Umbilical cord (tissue), 2 donors: ENCODE measurements at places on chromosomes 3 and 15.
A peak's percentile ranks its signal among the peaks of the same experiment; 100 is the strongest.

DNA sequence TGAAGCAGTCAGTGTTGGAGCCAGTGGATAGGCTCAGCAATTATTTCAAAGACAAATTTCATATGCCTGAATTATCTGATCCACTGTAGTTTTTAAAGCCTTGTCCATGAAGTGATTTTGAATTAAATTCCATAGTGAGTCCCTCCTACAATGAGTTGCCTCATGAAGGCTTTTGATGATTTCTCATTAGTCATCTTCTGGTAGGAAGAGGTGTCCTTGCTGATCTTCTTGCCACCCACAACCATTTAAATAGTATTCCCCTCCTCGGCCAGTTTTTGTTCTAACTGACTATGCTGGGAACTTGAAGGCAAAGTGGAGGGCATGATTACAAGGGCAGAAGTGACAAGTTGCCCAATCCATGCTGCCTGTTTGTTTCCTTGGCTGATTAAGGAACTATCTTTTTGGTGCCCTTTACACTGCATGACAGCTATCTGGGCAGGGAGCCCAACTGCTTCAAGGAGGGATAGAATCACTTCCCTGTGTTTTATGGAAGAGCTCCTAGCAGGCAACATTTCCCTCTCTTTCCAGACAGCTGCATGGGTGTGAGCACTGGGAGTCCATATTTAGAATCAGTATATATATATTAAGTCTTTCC, 617.5 kb downstream of the ZPLD1 start:
- peak; percentile 70 for DNase-seq

- DNase-seq: no peak
Measured at GRCh38 chr15:56931639-56932508, 13.4 kb downstream of the TCF12 start.

GRCh38 chr15:70308011-70308734, 210.5 kb upstream of the TLE3 start:
- no peak for DNase-seq

DNA sequence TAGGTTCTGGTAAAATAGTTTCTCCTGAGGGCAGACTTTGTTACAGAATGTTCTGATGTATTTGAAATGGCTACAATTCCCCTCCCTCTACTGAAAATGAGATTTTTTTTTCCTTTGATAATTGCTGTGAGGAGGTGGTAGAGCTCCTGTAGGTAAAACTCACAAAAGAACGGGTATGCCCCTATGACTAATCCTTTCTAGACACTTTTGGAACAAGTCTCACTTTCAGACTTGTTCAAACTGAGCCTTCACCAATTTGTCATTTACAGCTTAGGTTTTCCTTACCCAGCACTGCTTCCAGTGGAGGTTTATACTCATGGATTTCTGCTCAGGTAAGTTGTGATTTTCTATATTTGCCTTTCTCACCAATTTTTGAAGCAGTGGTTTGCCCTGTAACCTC, 115.6 kb downstream of the NLGN1 start:
- no peak for DNase-seq

DNA sequence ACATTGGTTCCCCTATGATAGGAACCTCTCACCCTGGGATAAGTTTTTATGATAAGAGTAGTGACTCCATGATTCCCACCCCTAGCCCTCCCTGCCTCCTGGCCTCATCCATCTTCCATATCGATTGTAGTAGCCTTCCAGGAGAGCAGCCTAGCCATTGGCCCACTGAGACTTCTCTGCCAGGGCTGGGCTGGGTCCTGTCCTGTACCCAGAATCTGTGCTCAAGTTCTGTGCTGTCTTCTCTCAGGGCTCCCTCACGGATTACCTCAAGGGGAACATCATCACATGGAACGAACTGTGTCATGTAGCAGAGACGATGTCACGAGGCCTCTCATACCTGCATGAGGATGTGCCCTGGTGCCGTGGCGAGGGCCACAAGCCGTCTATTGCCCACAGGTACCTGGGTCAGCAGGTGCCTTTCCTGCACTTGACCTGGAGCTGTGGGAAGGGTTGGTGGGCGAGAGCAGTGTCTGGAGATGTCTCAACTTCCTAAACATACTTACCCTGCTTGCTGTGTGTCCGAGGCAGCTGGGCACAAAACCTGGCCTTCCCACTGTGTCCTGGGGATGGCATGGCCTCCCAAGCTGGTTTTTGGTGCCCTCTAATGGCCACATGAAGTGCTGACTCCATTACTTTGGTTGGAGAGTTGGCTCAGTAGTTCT, 16.6 kb upstream of the EXOG start:
- DNase-seq: peak; percentile 63

DNA sequence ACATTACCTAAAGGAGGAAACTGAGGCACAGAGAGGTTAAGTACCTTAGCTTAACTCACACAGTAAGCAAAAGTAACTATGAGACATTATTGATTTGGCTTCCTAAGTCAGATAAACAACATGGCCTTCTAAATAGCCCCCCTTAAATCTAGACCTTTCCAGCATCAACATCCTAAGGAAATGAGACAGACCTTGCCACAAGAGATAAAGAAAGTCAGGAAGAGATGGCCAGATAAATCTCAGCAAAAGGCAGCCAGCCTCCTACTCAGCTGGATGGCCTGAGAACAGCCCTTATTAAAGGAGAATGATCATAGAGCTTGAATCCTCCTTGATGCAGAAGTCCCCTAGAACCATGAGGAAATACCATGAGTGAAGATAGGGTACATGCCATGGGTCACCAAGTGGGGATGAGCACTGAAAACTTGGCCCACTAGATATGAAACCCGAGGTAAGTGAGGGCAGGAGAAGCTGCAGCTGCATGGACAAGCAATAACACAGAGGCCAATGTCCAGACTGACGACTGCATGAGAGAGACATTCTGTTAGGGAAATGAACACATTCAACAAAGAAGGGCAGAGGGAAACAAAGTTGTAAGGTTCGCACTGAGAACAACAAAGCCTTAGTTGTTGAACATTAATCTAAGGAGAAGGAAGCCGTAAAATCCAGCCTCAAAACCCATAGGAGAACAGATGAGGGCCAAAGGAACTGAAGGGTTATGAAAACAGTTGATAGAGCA, 69.6 kb downstream of the ZIC4 start:
- no peak for DNase-seq

- peak; percentile 58 for DNase-seq
Measured at GRCh38 chr3:31760654-31761053, 220.4 kb downstream of the OSBPL10 start.
